ENCODE measurements at places on chromosomes 6 and 20.
A peak's percentile ranks its signal among the peaks of the same experiment; 100 is the strongest.

DNA sequence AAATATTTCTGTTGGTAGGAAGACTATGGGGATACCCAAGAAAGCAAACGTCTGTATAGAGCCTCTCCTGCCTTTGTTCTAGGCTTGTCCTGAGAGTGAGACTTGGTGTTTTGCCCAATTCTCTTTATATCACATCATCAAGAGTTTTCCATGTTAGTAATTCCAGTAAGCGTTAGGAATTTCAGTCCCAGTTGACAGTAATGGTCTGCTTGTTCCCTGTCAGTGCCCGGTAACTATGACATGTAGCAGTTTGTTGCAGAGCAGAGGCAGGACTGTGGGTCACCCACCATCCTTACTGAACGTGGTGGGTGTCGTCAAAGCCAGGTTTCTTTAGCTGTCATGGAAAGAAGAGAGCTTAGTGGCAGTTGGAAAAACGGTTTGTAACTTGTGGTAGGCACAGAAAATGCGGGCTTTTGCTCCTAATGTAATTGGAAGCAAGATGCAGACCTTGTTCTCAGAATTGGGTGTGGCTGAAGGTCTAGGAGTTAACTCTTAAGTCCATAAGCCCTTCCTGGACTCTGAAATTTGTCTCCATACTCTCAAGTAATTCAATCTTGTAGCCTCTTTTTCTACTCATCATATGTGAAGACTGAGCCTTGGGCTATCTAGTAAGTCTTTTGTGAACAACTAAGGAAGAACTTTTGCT, 188.8 kb downstream of the TMEM242 start:
- DNase-seq = no peak

GRCh38 chr6:136467186-136467585, 83.0 kb downstream of the MAP7 start:
- DNase-seq = no peak

- DNase-seq = no peak
Measured at GRCh38 chr20:36339646-36340592, 33.8 kb downstream of the DLGAP4 start.

DNA sequence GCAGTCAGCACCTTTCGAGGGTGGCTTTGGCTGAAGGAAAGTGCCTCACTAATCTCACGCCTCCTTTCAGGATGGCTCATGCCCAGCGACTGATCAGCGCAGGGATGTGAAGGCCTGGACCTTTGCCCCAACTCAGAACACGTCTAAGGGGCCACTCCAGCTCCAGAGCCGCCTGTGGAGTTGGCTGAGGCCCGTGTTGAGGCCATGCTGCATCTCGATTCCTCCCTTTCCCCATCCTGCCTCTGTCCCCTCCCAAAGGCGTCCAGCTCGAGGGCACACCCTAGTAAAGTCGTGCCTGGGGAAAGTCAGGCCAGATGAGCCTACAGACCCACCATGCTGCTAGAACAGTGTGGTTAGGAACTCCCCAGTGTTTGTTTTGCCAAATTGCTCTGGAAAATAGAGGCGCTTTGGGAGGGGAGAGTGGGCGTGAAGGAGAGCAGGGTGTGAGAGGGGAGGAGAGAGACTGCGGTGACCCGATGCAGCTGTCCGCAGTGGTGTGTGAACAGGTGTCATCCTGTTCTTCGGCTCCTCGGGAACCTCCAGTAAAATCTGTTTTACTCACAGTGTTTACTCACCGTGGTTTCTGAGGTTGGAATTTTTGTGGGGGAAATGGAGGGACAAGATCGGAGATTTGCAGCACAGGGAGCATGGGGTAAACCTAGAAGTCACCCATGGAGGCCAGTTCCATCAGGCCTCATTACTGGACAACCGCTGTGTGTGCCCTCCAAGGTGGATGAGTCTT, 85.0 kb upstream of the PMEPA1 start:
- peak; percentile 26 for DNase-seq

GRCh38 chr6:168157272-168158212, 78.5 kb upstream of the FRMD1 start:
- DNase-seq = no peak

DNA sequence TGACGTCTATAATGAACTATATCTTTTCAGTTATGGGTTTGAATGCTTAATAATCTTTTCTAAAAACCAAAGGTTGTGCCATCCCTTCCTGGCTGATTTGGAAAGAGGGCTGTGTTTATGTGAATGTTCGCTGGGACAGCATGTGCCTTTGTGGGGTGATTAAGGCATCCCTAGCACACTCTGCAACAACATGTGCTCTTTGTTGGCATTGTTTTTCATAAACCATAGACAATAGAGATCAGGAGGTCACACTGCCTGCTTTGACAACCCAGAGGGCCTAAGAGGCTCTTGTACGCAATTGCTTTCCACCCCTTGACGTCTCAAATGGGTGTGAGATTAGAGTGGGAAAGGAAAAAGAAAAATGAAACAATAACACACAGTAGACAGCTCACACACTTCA, 116.0 kb downstream of the LRRC1 start:
- no peak for DNase-seq

DNA sequence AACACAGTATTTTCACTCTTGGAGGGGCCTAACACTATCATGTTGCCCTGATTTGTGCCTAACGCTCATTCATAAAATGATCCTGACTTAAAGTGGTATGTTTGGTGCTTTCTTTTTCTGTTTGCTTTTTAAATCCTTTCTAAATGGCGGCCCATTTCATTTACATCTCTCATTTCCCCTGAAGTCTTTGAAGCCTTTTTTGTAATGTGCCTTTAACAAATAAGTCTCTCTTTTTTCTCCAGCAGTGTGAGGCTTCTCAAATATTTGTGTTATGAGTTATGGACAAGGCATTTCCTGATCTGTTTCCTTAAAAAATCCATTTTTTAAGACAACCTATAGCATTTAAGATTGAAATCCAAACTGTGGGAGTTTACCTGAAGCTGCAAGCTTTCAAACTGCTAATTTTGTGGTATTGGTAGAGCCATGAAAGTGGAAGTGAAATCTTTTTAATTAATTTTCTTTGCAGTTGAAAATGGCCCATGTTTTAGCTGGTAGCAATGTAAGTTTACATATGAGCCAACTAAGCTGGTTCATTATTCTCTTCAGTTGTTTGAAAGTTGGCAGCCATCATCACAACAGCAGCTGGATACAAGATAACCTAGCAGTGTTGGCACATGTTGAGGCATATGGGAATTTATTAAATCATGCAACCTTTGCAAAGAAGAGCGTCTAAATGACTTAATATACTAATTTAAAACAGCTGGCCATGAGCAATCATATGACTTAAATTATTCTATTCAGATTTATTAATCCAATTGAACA, 469.7 kb downstream of the CDKAL1 start:
- peak; percentile 68 for DNase-seq

GRCh38 chr6:84280639-84281038, 53.2 kb upstream of the CEP162 start:
- DNase-seq = no peak

DNA sequence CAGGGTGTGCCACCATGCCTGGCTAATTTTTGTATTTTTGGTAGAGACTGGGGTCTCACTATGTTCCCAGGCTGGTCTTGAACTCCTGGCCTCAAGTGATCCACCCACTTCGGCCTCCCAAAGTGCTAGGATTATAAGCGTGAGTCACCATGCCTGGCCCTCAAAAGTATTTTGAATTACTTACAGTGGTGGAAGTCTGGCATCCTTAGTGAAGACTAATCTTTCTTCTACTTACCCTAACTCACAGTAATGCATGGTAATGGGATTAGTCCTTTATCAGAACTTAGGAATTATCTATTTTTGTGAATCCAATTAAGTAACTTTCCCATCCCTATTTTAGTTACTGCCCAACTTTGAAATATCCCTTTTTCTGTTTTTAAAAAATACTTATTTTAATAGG, 3.9 kb downstream of the RWDD1 start:
- no peak for DNase-seq

DNA sequence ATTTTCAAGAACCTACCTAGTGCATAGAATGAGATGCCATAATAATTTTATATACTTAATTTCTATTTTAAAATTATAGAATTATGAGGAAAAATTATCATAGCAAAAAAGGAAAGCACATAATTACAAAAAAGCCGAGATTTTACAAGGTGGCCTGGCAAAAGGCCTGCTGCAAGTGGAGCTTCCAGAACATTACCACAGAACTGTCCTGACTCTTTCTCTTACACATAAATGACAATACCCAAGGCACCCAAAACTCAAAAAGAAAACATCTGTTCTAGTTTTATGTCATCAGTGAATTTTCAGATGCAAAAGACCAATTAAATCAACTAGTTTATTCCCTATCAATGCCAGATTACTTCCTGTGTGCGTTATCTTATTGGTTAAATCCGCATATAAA, 74.2 kb downstream of the FILIP1 start:
- DNase-seq = no peak

Data from HS-5 (cell line).